ENCODE measurements at places on chromosomes 1 and 21.
A peak's percentile ranks its signal among the peaks of the same experiment; 100 is the strongest.

DNA sequence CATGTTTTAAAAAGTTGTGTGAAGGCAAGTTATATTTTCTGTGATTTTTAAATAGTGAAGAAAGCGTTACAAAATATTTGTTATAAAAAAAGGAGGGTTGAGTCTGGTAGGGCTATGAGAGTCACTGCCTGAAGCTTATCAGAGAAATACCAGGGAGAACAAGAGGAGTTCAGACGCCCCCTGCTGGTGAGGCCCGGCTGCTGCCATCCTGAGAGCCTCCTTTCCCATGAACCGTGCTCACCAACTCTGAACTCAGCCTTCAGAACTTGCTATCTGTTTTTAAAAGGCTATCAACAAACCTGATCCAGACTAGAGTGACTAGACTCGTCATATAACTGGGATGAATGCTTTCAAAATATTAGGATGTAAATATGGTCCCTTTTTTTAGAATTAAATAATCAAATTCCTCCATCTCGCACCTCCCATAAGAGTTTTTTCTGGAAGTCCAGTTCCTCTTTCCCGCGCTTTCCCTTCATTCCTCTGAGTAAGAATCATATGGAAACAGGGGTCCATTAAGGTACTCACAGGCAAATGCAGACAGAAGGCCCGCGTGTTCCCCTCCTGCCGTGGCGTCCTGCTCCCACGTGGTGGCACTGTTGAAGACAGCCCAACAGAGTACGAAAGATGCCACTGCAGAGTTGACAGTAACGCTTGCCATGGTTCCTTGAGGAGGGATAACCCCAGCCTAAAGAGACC, 26.2 kb upstream of the SPATA6 start:
- peak; percentile 55 for DNase-seq

- DNase-seq: no peak
Measured at GRCh38 chr1:42195841-42196240, 31.3 kb upstream of the GUCA2A start.

DNA sequence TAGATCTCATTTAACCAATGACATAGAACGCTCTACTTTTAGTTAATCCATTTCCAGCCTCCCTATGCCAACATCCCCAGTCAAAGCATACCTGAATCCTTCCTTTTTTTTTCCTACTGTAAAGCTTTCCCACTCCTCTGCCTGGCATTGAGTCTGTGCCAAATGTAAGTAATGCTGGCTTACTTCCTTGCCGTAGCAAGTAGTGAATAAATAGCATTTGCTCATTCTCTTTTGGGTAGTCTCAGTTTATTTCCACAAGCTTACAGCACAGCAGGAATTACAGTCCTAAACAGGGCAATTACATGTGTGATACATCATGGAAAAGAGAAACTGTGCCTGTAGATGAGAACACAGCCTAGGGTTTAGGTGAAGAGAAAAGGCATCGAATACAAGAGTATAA, 352.6 kb upstream of the NEGR1 start:
- no peak for DNase-seq

DNA sequence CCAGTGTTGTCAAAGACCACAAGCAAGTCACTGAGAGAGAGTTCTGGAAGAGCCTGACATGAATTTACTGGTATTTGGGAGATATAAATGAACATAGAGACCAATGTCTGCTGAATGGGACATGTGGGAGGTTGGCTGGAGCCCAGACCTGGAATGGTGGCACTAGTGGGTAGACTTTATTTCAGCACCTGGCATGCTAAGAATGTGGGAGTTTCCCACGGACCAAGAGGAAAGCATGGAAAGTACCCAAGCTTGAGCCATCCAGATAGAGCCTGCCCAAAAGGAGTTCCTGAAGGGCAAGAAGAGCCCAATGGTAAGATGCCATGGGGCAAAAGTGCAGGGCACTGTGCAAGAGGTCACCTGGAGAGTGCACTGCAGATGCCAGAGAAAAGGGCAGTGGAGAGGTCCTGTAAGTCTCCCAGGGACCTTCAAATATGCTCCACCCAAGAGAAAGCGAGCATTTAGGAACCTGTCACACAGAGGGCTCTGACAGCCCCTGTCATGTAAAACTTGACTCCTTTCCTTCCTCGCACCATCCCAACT, 8.1 kb upstream of the ZNF687 start:
- DNase-seq: no peak
